SK-N-SH treated with all-trans-retinoic acid at 6 μM for 48 hours (cell line): ENCODE measurements at places on chromosomes 1 and 21.
A peak's percentile ranks its signal among the peaks of the same experiment; 100 is the strongest.

DNA sequence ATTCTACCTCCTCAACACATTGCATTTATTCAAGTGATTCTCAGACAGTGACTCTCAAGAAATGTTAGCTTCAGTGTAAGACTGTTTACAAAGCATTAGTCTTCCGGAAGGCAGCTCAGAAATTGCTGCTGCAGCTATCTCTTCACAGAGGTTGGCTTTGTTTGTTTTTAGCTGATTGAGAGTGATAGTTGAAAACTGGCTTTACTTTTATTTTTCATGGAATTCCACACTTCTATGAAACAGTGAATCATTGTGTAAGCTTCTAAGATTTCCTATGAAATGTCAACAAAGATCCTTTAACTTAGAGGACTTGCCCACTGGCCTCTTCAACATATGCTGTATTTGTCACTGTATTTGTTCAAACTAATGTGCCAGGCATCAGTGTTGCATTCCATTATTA, 121.3 kb downstream of the TNNI3K start:
- ATAC-seq = no peak

- ATAC-seq = peak; percentile 16; the same call in 2 of the 3 replicates
Observed at GRCh38 chr21:28818663-28819278, 173.9 kb downstream of the LTN1 start.

- ATAC-seq = no peak
Observed at GRCh38 chr1:15401391-15402055, 8.2 kb upstream of the EFHD2 start.

DNA sequence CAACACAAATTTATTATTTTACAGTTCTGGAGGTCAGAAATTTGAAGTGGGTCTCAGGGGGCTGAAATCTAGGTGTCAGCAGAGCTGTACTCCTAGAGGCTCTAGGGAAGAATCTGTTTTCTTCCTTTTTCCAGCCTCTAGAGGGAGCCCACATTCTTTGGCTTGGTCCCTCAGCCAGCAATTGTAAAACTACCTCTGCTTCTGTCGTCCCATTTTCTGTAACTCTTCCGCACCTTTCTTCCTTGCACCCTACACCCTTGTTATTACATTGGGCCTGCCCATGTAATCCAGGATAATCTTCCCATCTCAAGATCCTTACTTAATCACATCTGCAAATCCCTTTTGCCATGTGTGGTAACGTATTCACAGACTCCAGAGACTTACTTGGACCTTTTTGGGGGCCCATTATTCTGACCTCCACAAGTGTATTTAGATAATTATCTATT, 24.8 kb upstream of the THEM4 start:
- ATAC-seq = peak; percentile 95

DNA sequence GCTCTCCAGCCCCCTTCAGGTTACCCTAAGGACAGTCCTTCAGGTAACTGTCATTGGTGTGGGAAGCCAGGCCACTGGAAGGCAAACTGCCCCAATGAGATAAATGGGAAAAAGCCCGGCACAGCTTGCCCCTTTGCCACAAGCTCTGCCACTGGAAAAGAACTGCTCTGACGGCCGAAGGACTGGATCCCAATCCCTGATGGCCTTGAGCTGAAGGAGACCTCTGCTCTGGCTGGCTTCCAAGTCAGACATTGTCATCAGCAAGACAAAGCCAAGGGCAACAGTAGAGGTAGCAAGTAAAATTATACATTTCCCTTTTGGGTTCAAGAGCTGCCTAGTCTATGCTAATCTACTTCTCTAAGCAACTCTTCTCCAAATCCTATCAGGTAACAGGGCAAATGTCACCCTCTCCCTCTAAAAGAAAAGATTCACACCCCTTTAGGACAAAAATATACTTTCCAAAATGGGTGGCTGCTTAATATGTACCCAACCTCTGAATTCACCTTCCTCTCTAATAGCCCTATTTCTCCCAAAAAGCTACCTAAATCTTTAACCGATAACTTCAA, 145.8 kb downstream of the ADSS2 start:
- ATAC-seq = no peak

- ATAC-seq = no peak
Observed at GRCh38 chr21:45045481-45045880, 28.9 kb upstream of the ADARB1 start.

DNA sequence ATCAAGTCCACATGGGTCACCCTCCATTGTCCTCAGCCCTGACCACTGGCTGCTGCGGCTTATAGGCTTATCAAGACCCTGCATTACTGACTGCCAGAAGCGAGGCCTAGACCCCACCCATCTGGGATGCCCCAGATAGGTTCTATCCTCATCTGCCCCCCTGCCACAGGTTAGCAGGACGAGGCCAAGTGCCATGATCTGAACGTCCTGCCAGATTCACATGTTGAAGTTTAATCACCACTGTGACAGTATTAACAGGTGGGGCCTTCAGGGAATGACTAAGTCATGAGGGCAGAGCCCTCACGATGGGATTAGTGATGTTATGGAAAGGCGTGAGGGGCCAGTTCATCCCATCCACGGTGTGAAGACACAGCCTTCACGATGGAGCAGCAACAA, 6.2 kb upstream of the CPLANE2 start:
- no peak for ATAC-seq

- peak; percentile 18; the same call in 2 of the 3 replicates for ATAC-seq
Observed at GRCh38 chr1:204079608-204079999, 6.7 kb downstream of the SOX13 start.

DNA sequence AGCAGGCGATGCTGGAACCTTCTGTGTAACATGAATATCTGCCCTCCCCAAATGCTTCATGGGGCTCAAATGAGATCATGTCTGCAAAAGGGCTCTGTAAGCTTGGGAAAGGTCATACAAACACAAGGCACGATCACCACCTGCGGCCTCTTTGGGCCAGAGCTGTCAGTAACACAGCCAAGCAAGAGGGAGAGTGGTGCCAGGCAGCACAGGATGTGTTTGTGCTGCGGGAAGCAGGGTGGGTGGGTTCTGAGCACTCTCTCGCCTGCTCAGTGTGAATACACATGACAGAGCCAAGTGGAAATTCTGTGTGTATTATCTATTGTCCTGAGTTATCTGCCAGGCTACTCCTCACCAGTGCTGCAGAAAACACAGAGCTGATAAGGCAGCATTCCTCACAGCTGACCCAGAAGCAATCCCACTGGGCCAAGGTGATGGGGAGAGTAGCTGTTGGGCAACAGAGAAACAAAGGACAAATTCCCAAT, 101.2 kb downstream of the LAMC2 start:
- ATAC-seq = no peak; the same call in 2 of the 3 replicates

DNA sequence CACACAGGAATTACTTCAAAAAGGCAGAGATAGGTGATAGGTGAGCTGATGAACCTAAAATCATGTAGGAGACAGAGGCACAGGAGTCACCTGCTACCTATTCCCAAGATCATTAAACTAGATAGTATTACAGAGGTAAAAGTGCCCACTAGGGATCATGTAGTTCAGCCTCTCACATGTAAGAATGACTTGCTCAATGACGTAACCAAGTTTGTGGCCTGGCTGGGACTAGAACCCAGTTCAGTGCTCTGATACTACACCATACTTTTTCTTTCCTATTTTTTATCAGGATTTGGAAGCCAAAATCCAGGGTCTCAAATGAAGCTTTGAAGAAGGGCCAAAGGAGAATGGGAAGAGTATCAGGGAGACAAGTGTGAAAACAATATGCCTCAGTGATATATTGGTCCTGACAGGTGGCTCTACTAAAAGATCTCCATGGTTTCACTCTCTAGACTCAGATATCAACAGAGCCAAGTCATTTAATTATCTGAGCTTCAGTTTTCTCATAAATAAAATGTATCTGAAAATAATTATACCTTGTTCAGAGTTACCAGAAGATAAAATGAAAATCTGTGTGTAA, 87.3 kb upstream of the SLFNL1 start:
- peak; percentile 57 for ATAC-seq

GRCh38 chr1:229553621-229554130, 4.8 kb downstream of the ABCB10 start:
- ATAC-seq = no peak

GRCh38 chr21:38759413-38759812, 46.3 kb upstream of the ETS2 start:
- ATAC-seq = peak; percentile 69

- no peak for ATAC-seq
Observed at GRCh38 chr1:18989176-18989799, 32.8 kb upstream of the IFFO2 start.
